Stimulated activated CD4-positive, alpha-beta T cell treated with anti-CD3 and anti-CD28 coated beads, Interleukin-1b, Interleukin-23, amount 100 ng/mL, for 1 hour (primary cell): ENCODE measurements at places on chromosomes 6 and 20.

DNA sequence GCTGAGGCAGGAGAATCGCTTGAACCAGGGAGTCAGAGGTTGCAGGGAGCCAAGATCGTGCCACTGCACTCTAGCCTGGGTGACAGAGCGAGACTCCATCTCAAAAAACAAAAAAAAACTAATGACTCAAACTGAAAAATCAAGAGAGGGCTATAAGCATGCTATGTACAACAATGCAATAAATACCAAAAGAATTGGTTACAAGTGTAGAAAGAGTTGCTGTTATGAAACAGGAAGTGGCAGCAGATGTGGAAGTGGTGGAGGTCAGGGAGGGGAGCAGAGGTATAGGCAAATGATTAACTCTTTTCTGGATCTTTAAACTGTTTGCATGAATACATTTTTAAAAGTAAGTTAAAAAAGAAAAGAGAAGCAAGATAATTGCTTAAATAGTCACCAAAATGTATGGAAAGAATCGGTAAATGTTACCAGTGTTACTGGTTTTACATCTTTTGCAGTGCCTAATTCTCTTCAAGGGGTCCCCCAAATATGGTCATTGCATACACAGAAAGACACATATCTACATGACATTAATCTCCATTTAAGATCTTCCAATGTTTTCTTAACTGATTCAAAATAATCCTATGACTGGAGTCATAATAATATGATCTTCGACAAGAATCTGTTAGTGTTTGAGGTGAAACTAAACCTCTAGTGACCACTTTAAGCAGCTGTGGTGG, 15.0 kb downstream of the CALHM6 start:
- no peak for DNase-seq

GRCh38 chr6:49651239-49651638, 14.6 kb upstream of the RHAG start:
- DNase-seq, result no peak

GRCh38 chr20:63284083-63284440, 8.9 kb upstream of the COL20A1 start:
- no peak for DNase-seq

GRCh38 chr6:124467366-124467765, 494.9 kb upstream of the RNF217 start:
- DNase-seq, result no peak

GRCh38 chr6:2492686-2493523, 247.5 kb upstream of the GMDS start:
- no peak for DNase-seq

- no peak for DNase-seq
Measured at GRCh38 chr6:155530219-155530834, 74.7 kb upstream of the NOX3 start.

DNA sequence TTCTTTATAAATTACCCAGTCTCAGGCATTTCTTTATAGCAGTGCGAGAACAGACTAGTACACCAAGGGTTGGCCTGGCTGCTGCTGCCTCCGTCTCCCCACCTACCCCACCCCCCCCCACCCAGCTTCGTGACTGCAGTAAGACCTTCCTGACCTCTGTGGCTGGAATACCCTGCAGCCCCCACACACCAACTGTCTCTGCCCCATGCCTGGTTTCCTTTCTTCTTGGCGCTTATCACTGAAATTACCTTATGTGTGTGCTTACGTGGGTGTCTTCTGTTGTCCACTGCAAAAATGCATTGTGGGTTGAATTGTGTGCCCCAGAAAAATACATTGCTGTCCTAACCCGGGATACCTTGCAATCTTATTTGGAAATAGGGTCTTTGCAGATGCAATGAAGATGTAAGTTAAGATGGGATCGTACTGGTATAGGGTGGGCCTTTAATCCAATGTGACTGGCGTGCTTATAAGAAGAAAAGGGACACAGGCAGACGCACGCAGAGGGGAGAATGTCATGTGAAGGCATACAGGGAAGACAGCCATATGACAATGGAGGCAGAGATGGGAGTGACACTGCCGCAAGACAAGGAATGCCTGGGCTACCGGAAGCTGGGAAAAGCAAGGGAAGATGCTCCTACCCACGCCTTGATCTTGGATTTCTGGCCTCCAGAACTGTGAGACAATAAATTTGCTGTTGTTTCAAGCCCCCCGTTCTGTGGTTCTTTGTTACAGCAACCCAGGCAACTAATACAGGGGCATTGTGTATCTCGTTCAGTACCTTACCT, 15.4 kb downstream of the SYNJ2 start:
- no peak for DNase-seq

- no peak for DNase-seq
Measured at GRCh38 chr6:90251295-90251992, 45.2 kb downstream of the BACH2 start.

DNA sequence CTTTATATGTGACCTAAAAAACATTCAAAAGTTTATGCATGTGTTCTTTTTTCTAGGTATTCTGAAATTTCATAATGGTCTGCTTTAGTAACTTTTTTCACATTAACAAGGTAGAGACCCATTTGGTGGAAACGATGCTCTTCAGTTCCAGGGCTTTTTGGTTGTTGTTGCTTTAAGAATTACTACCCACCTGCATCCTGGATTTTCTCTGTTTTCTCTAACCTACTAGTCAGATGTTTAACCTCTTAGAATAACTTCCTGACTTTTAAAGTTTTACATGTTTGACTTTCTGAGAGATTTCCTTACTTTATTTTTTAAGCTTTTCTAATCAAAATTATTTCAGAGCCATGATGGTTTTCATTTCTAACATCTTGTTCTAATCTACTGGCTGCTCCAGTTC, 14.9 kb downstream of the TULP4 start:
- DNase-seq, result no peak

- no peak for DNase-seq
Measured at GRCh38 chr6:77143659-77144447, 319.4 kb downstream of the HTR1B start.

DNA sequence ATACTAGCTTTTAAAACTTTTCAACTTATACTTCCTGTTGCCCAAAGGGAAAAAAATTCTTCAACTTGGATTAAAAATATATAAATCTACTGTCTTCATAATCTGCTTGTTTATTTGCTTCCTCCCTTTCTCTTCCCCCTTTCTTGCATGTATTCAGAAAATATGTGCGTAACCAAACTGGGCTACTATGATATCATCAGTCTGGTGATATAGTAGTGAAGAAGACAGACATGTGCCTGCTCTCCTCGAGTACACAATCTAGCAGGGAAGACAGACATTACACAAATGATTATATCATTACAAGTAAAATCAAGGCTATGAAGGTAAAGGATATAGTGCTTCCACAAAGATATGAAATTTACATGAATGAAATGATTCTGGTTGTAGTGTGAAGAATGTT, 31.0 kb downstream of the IBTK start:
- no peak for DNase-seq

DNA sequence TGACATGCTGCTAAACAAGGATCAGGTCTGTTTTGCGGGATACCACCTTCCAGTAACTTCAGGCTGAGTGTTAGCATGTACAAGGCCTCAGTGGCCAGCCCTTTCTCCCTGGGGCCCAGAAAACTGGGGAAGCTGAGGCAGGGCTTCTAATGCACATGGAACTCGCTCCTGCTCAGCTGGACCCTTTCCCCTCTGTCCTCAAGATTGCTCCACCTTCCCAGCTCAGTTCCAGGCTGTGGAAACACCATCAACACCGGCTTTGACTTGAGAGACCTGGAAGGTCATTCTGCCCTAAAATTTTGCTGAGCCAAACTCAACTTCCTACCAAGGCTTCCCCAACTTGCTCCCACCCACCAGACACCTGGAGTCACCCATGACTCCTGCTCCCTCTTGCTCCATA, 4.2 kb upstream of the BLCAP start:
- no peak for DNase-seq

- no peak for DNase-seq
Measured at GRCh38 chr6:17591287-17591686, 8.8 kb upstream of the FAM8A1 start.

DNA sequence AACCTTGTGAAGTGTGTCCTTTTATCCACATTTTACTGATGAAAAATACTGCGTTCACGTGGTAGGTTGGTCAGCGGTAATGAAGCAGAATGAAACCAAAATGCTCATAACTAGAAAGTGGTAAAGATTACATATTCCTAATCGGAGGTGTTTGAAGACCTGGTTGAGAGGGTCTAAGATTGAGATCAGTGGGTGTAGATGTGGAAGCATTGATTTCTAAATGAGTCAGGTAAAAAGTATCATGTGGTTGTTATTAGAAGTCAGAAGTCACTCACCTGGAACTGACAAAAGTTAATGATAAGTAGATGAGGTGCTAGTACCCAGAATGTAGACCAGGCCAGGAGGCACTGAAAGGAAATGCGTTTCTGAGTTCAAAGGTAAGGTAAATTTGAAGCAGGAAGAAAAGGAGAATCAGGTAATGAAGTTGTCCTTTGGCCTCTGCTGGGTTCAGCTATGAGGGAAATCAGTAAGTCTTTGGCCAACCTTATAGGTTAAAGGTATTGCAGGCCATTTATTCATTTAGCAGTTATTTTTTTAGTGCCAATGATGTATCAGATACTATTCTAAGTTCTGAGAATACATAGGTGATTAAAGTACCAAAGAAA, 31.2 kb downstream of the FAM83B start:
- no peak for DNase-seq

DNA sequence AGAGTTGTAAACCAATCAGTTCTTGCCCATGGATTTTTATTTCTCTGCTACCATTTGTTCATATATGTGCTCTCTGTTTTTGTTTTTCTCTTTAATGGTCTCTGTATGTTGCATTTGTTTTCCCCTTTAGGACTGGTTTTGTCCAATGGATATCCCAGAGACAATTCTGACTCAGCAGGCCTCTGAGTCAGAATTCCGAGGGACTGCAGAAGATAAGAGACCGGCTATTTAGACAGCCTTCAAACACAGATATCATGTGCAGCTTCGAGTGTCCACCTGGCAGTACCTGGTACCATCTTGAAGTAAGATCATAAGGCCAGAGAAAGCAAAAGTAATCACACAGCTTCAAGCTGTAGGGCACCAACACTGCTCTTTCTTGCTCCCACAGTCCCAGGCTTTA, 125.5 kb downstream of the ELOVL4 start:
- DNase-seq, result no peak

DNA sequence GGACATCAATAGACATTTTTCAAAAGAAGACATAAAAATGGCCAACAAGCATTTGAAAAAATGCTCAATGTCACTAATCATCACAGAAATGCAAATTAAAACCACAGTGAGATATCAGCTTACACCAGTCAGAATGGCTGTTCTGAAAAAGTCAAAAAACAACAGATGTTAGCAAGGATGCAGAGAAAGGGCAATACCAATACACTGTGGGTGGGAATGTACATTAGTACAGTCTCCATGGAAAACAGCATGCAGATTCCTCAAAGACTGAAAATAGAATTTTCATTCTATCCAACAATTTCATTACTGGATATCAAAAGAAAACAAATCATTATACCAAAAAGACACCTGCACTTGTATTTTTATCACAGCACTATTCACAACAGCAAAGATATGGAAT, 85.3 kb downstream of the DCDC2 start:
- DNase-seq, result no peak

GRCh38 chr20:23337312-23337711, 13.3 kb upstream of the NXT1 start:
- DNase-seq, result no peak

DNA sequence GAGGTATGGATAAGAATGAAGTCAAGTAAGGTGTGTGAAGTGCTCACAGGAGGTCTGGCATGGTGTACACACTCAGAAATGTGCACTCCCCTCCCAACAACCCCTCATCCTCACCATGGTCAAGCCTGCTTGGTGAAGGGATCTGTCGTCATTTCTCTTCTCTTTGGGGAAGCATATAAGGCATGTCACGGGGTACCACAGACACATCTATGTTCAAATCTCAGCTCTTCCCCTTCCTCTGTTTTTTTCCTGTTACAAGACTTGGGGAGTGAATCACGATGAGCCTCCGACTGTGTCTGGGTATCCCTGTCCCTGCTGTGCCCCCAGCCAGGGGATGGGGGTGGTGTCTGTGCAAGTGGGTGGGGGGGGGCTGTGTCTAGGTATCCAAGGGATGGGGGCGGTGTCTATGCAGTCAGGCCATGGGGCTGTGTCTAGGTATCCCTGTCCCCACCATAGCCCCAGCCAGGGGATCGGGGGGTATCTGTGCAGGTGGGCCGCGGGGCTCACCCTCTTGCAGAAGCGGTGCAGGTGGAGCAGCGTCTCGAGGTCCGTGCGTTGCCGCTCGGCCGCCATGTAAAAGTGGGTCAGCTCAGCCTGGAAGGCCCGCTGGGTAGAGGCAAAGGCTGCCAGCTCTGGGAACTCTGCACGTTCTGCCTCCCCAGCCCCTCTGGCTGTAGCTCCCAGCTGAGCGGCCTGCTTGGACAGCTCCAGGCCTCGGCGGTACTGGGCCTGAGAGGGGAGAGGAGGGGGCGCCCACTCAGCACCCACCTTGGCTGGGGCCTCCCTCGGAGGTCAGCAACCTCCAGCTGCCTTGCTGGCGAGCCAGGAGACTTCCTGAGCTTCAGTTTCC, 43.6 kb downstream of the KIAA1755 start:
- DNase-seq, result no peak

DNA sequence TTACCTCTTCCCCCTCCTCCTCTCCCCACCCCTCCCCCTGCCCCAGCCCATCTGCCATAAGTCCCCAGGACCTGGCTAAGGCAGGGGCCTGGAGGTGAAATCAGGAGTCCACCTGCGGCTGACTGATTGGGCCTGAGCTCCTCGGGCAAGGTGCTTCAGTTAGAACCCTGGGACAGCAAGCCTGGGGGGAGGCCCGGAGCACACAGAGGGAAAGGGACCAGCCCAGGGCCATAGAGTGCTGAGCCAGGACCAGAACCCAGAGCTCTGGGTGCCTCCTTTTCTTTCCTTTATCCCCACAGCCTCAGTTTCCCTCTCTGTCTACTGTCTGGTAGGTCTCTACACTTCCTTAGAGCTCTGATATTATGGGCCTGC, 35.7 kb upstream of the VEGFA start:
- no peak for DNase-seq

GRCh38 chr6:68307301-68307700, 327.8 kb upstream of the ADGRB3 start:
- DNase-seq, result no peak

DNA sequence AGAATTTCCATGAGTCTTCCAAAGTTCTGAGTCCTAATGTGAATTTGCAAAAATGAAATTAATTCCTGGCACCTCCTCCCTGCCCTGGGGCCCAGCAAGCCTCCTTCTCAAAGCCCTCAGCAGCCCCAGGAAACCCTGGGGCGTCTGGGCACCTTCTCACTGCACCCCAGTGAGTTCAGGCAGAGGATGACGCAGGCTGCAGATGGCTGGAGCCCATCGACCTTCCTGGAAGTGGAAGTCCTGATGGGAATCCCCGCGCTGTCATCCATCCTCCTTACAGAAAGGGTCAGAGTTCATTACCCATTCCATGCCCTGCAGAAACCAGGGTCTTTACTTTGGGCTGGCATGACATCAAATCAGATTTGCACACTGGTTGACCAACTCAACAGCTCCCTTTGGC, 31.6 kb downstream of the DLL1 start:
- DNase-seq, result no peak

DNA sequence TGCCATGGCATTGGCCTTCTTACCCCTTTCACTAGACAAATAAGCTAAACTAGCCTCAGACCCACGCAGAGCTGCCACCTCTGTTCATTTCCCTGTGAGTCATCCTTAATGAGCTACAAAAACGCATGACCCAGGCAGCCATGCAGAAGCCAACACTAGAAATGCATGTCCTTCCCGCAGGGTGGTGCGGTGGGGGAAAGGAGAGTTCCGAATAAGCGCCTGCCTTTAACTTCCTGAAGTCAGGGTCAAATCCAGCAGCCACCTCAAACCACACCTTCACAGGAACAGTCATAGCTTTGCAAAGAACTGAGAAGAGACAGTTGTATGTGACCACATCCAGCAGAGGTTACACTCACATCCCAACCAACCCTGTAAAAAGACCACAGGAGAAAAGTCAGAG, 40.4 kb downstream of the IRF4 start:
- no peak for DNase-seq
